ENCODE measurements at places on chromosomes 11 and 22.

DNA sequence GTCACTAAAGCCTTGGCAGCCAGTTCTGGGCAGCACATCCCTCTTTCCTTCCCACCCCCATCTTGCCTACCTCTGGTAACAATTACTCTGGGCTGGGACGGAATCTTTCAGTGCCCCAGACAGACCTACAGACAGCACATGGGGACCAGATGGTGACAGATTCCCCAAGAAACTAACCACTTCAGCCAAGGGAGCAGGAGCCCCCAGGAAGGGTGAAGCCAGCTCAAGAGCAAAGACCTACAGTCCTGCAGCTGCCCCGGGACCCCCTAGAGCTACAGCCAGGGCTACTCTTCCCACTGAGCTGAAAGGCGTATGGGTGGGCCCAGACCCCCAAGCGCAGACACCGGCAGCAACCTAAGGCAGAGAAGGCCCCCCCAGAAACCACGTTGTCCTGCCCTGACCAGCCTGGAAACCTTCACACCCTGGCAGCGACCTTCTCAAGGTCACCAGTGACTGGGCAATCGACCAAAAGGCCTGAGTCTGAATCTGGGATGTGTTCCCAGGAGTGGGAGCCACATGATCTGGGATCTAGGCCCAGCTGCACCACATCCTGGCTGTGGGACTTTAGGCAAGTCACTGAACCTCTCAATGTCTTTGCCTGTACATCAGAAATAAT is 65.8 kb downstream of the LRRC32 start:
- DNase-seq, result no peak

DNA sequence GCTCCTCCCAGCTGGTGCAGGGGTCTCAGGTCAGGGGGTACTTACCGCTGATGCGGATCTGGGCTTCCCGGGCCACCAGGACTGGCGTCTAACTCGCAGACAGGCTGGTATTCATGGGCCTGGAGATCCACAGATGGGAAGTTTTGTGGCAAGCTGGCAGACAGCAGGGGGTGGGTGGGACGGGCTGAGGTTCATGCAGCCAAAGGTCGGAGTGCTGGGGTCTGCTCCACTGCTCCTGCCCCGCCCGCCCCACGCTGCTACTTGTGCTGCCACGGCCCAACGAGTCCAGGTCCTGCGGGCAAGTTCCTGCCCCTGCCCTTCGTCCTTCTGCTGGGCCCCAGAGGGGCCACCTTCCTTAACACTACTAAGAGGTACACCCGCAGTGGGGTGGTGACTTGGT is 3.1 kb downstream of the ACY3 start:
- DNase-seq, result no peak

- no peak for DNase-seq
Measured at GRCh38 chr11:14290422-14290821, 68.6 kb downstream of the RRAS2 start.

DNA sequence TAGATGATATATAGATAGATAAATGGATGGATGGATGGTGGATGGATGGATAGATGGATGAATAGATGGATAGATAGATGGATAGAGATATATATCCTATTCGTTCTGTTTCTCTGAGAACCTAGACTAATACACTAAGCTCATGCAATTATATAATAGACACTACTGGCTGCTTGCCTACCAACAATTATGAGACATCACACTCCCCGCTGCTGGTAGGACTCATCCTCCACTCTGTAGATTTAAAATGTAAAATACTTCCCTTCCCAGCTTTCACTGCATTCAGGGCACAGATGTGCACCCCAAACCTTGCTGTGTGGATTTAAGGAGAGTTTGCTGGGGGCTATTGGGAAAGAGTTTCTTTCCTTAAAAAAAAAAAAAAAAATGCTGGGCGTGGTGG is 28.3 kb upstream of the RCN1 start:
- no peak for DNase-seq

- no peak for DNase-seq
Measured at GRCh38 chr22:41768430-41768829, 32.0 kb upstream of the CCDC134 start.

GRCh38 chr22:44889255-44889878 is 120.4 kb downstream of the PHF21B start:
- DNase-seq, result no peak

GRCh38 chr11:76391021-76391420 is 9.9 kb downstream of the GVQW3 start:
- DNase-seq, result no peak

- DNase-seq, result no peak
Measured at GRCh38 chr11:92865352-92865751, 104.1 kb upstream of the MTNR1B start.

GRCh38 chr22:43303166-43303565 is 40.0 kb downstream of the SCUBE1 start:
- no peak for DNase-seq

DNA sequence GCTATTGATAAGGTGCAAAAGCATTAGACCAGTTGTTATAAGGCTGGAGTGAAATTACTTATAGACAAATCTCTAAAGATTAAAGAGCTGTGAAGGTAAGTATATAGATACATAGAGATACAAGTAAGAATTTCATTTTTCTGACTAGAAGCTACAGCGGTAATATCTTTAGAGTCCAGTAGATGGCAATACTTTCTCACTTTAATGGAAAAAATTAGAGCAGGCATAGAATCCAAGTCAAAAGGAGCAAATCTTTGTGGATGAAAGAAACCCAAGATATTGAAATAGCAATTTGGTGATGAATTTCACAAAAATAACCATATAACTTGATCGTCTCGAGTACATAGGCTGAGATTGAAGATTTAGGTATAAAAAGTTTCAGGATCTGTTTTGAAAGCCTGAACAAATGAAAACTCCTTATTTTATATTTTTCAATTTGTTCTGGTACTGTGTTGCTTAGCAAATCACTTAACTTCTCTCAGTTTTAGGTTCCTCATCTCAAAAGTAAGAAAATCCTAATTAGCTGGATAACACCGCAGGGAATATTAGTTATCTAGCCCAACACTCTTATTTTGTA is 81.9 kb downstream of the UVRAG start:
- peak; percentile 70 for DNase-seq

GRCh38 chr11:828506-829175 is 922 bp downstream of the CRACR2B start:
- no peak for DNase-seq

DNA sequence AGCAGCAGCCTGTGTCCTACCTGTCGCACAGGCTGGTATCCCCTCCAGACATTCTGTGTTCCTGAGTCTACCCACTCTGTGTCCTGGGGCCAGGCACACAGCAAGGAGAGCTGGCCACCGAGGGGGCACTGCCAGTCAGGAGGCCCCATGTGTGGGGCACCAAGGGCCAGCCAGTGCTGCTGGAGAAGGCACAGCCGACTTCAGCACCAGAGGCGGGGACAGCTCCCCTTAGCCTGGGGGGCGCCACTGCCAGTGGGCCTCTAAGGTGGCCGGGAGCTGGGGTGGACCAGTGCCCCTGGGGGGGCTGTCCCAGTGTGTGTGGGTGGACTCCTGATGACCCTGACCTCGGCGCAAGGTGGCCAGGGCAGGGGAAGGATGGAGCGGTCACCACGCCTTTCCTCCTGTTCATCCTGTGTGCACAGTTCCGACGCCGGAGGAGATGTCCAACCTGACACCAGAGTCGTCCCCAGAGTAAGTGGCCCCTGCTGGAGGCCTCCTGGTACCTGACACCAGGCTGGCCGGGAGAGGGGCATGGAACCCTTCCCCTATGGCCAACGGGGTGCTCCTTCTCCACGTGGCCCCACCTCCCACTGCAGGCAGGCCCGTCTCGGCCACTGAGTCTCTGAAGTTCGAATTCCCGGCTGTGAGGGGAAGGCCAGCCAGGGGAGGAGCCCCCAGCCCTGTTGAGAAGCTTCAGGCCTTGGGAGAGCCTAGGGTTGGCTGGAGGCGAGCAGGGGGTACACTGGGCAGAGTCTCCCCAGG is 35.4 kb downstream of the MOB2 start:
- DNase-seq, result no peak

DNA sequence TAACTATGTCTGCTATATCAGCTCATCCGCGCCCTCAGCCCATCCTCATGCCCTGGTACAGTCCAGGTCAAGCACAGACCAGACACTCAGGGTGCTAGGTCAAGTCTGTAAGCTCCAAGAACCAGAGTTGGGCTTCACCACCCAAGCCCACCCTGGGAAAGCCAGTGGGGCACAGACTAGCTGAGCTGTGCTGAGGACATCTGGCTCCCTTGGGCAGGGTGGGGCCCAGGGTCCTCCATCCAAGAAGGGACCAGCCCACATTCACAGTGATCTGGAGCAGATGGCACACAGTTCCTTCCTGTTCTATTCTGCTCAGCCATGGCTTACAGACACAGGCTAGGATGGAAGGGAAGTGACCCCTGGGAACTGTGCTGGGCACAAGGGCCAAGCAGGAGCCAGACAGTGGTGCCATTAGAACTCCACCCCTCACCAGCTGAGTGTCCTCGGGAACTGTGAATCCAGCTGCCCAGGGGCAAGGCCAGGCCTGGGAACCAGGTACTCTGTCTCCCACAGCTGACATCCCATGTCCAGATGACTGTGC is 9.1 kb downstream of the P2RY6 start:
- DNase-seq, result no peak

DNA sequence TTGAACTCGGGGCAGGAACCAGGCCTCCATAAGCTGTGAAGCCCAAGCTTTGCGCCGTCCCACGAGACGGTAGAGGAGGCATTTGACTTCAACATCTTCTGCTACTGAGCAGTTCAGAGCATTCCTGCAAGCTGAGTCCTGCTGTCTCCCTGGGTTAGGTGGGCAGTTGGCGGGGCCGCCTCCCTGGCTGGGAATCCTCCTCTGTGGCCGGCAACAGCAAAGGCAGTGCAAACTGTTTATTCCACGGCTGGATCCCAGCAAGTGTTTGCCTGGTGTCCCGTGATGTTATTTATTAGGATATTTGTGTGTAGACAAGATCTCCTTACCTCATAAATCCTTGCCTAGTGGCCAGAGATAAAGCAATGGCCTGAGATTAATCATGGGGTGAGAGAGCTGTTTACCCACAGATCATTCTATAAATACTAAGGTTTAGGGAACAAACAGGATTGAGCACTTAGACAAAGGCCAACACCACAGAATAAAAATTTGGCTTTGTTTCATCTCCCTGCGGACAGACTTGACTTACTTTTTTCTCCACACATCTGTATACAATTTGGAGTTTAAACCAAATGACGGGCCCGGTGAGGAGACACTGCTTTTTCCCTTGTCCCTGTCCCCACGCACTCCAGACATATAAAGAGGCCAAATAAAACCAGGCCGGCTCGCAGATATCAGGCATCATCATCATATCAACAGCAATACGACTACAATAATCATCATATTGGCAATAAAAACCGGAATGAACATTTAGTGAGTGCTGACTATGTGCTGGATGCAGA is 63.4 kb downstream of the NAT10 start:
- no peak for DNase-seq

DNA sequence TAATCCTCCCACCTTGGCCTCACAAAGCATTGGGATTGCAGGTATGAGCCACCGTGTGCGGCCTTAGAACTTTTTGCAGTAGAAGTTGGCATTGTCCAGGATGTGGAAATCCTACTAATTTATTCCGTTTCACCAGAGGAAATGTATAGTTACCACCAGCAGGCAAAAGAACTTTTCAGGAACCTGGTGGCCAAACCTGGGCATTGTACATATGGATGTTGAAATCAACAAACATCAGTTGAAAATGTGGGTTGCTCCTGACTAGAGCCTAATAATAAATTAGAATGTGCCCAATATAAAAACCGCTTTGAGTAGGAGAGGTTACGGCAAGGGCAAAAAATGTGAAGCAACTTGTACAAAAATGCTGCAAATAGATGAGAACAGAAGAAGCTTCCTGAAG is 40.7 kb upstream of the XBP1 start:
- no peak for DNase-seq

DNA sequence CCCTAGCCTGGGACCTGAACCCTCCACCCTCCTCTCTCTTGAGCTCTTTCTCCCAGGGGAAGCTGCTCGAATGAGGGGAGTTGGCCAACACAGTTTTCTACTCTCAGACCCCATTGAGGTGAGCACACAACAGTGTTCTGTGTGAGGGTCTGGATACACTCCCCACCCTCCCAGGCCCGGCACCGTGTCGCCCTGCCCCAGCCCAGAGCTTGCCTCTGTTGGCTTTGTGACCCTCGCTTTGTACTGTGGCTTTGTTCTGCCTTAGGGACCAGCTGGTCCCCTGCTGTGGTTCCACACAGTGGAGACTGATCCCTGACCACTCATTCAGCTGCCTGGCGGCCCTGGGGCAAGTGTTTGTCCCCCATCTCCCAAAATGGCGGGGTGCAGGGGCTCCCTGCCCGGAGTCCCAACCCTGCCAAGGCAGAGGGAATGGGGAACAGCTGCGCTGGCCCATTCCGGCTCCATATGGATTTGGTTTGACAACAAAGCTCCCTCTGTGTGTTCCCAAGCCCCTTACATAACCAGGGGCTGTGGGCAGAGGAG is 8.3 kb downstream of the ST3GAL4 start:
- DNase-seq, result no peak

DNA sequence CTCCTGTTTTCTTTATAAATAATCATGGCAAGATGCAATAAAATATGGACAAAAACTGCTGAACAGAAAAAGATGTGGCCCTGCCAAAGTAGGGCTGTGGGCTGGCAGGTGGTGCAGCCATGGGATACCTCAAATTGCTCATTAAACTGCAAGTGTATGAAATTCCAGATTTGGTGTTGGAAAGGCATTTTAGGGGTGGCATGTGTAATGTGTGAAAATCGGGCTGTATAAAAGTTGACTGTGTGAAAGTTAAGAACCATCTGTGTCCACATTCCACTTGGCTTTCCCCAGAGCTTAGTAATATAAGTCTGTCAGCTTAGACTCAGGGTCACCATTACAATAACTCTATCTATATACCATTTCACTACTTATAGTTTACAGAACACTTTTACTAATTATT is 34.8 kb upstream of the FZD4 start:
- no peak for DNase-seq

DNA sequence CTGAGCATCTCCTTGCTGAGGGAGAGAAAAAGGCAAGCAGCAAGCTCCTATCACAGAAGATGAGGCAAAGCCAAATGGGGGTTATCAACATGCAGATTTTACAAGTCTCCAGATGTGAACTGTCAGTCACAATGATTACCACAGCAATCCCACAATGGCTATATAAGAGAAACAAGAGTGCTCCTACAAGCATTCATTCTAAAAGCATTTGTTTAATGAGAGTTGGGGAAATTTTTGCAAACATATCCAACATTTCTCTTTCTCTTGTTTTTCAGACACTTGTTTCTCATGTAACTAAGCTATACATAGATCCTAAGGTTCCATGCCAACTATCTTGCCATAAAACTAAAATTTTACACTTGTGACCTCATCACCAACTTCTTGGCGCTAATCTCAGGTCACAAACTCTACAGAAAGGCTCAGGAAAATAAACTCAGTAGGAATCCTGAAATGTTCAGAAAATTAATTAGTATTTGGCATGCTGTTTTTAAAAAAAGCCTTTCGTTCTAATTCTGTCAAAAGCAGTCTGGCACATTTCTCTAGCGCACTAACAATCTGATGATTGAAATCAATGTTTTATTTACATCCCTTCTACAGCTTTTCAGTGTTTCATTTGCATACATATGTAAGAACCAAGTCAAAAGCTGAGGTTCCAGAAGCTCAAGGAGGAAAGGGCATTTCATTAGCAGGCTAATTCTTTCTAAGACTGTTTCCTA is 199.5 kb downstream of the TTC28 start:
- no peak for DNase-seq
